Right renal pelvis (tissue), 4 donors: ENCODE measurements at places on chromosomes 6 and 20. TPM values are rescaled to one million over a fixed set of nuclear protein-coding genes. Genes with fewer than 3 reads are reported as not detected.

The HTR1E gene
- polyA plus RNA-seq, result 0.73 TPM

The TXLNB gene
- 1.8 TPM for polyA plus RNA-seq

GRCh38 chr6:160357088-160357487 lies 8.9 kb downstream of the SLC22A3 start:
- DNase-seq, result no peak

DNA sequence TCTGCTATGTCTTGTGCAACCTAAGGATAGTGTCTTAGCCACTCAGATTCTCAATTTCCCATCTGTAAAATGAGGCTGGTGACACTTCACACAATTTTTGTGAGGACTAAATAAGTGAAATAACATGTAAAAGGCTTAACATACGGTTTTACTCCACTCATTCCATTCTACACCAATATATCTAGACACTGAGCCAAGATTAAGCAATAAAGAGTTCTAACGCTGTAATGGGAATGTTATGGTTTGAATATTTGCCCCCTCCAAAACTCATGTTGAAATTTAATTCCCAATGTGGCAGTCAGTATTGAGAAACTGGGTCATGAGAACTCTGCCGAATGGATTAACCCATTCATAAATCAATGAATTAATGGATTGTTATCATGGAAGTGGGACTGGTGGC lies 301.0 kb downstream of the HACE1 start:
- DNase-seq, result no peak

DNA sequence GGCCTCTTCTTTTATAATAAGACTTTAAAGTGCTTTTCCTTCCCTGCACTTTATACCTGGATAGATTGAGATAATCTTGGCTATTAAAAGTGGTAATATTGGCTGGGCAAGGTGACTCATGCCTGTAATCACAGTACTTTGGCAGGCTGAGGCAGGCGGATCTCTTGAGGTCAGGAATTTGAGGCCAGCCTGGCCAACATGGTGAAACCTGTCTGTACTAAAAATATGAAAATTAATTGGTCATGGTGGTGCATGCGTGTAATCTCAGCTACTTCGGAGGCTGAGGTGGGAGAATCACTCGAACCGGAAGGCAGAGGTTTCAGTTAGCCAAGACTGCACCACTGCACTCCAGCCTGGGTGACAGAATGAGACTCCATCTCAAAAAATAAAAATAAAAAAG lies 197.1 kb upstream of the RGS17 start:
- DNase-seq, result no peak
